GM04504 (cell line): ENCODE measurements at places on chromosomes 13 and 19.

- DNase-seq: no peak
Measured at GRCh38 chr13:95222733-95223018, 78.6 kb downstream of the ABCC4 start.

DNA sequence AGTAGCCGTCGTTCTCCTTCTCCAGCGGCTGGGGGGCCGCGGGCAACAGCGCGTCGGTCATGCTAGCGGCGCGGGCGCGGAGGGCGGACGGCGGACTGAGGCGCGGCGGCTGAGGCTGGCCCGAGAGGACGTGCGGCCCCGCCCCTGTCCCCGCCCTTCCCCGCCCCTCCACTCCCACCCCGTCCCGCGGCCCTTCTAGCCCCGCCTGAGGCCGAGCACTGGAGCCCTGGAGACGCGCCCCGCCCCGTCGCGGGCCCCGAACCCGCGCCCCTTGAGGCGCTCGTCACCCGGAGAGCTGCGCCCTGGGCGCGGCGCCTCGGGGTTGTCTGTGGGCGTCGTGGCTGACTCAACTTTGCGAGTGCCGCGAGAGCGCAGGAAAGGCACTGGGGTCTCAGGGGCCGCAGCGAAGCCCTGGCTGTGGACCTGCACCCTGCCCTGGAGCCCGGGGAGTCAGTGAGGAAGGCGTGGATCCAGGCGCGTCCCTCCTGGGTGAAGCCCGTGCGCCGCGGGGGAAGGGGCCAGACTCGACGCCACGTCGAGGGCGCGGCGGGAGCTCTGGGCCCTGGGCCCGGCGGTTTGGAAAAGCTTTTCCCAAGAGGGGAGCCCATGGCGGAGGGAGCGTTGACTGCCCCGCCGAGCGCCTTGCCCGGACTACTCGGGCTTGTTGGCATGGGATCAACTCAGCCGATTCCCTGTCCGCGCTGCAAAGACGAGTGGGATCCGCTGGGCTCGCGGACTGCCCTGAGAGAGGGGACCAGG lies at the start of gene RHPN2:
TSS of gene RHPN2 (minus strand) at position 97 of the 759 bp plus-strand sequence. CDS start at position 61, 36 bp downstream.
- DNase-seq: no peak

GRCh38 chr13:106100171-106100919 lies 435.1 kb downstream of the EFNB2 start:
- DNase-seq: no peak

- DNase-seq: no peak
Measured at GRCh38 chr13:85659493-85659892, 139.7 kb downstream of the SLITRK6 start.

- DNase-seq: no peak
Measured at GRCh38 chr13:58081301-58081820, 449.8 kb downstream of the PCDH17 start.

- no peak for DNase-seq
Measured at GRCh38 chr13:94028650-94029049, 450.8 kb downstream of the DCT start.
